ENCODE measurements at places on chromosomes 3 and 15.

DNA sequence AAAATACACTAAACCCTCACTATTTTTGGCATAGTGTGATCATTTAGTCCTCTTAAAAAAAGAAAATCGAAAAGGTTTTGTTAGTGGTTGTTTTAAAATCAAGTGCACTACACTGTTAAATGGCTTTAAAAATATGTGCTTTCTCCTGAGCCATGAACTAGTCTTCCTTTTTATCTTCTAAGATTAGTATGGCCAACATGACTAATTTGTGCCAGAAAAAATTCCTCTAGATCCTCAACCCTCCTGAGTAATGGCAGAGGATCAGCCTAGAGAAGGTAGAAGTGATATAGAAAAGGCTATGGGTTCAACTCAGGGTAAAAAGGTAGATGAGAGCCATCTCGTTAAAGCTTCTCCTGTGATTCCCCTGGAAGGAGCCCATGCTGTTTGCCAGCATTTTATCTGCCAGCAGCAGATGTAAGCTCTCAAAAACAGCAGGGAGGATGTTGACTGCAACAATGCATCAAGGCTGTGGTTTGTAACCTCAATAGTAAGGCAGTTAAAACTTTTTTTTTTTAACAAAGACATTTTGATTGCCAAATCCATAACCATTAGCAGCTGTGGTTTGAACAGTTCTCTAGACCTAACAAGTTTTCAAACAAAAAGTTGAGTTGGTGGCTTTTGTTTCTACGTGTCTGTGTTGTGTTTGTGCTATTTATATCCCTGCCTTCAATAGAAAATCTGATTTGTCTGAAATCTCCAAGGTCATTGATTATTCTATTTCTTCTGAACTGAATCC lies 30.2 kb upstream of the ZNF609 start:
- DNase-seq: peak; percentile 3

- no peak for DNase-seq
These were observed 58.8 kb downstream of the ITPR1 start for GRCh38 chr3:4551794-4552442.

DNA sequence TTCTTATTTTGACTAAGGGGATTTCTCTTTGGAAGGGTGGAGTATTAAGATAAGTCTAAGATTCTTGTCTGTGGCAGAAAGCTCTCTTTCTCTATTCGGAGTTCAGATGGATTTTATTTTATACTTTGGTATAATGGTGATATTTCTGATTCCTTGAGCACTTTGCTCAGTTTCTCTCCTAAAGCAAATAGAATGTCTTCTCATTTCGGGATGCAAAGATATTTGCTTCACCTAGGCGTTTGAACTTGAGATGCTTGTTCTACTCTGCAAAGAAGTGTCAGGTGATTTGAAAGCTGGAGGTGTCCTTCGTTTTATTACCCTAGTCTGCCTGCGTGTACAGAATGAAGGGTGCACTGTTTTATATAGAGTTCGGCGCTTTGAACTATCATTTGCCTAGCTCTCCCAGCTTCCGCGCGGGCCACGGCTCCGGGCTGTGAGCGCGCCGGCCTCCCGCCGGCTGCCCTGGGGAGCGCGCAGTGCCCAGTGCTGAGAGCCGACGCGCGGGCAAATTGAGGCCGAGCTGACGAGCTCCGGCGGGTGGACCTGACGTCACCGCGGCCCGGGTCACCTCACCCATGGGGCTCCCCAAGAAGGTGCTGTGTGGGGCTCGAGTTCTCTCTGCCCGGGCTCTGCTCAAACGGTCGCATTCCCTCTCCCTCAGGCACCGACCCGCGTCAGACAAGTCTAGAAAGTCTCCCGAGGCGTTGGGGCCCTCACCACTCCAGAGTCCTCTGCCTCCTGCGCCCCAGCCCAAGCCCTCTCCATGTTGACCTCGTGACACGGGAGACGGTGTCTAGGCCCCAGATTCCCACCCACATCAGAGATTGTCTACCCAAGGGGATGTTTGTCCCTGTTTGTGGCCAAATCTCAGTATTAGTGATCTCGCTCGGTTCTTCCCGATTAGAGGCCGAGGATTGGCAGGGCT lies 7.5 kb downstream of the SOX2 start:
- no peak for DNase-seq

GRCh38 chr15:53837263-53837662 lies 77.8 kb upstream of the WDR72 start:
- no peak for DNase-seq

DNA sequence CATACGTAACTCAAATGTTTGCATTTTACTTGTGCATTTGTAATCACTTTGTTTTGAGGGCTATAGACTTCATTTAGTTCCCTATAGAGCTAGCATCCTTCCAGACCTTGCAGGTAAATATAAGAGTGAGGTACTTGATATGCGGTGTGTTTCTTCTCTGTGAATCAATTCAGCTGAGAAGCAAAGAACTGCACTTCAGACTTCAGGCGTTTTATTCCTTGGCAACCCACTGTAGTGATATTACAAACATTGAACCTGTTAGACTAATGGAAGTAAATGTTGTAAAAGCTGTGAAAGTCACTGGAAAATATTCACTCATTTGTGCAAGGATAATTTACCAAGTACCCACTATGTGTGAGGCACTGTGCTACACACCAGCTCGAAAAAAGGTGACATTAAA lies 94.1 kb upstream of the CHL1 start:
- DNase-seq: no peak

DNA sequence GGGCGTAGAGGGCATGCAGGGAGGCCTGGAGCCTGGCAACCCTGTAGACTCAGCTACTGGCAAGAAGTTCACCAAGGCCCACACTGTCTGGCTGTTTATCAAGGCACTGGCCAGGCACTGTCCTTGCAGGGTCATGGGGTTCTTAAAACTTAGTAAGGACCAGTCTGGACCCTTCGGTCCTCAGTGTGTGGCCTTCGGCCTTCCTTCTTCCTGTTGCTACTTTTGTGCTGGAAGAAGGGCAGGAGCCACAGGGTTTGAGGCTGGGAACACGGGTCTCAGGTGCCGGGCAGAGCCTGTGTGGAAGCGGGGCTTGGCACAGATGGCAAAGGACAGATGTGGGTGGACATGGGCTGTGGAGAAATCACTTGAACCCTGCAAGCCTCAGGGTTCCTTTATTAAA lies 76.6 kb downstream of the SNRK start:
- DNase-seq: no peak

DNA sequence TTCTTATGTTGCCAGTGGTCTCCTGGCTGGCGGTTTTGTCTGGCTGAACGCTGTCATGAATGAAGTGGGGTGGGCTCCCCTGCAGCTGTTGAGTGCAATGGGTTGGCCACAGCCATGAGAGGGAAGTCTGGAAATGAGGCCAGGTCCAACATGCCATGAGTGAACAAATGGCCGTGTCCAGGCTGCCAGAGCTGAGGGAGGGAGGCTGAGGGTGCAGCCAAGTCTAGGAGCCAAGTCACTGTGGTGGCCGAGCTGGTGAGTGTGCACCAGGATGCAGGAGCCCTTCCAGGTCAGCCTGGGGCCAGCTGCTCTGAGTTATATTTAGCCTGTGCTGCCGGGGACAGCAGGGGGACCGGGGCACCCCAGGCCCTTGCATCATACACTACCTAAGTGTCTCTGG lies 24.7 kb upstream of the PRR23E start:
- no peak for DNase-seq

DNA sequence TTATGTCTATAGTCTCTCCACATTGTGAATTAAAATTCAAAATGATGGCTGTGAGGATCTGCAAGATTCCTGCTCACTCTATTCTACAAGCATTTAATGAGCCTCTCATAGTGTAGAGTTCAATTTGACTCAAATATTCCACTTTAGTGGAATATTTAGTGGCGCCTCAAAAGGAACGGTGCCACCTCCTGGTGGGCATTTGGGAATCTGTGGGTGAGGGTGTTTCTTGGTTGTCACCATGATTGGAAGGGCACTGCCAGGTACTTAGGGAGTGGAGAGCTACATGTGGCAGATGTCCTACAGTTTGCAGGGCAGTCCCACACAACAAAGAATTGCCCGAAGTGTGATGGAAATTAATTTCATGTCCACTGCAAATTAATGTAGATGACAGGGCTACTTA lies 21.5 kb upstream of the KCNMB3 start:
- DNase-seq: no peak

- DNase-seq: no peak
These were observed 23.0 kb downstream of the HACL1 start for GRCh38 chr3:15578289-15578867.

DNA sequence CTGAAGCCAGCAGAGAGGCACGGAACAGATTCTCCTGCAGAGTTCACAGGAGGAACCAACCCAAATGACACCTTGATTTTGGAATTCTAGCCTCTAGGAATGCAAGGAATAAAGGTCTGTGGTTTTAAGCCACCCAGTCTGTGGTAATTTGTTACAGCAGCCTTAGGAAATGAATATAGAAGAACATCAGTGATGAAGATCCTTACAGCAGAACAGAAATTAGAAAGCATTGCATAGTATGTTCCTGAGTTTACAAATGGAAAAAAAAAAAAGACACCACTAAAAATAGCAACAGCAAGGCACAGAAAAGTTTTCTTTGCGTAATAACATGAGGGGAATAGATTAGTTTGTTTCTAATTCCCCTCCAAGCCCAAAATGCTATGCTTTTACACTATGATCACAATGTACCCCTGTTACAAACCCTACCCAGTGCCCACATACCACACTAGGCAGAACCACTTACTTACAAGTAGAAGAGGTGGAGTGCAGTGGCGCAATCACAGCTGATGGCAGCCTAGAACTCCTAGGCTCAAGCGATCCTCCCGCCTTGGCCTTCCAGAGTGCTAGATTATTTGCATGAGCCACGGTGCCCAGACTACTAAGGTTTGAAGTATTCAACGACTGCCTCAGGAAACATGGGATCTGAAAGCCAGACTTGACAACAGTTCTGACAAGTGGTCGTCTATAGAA lies 84.3 kb downstream of the SHQ1 start:
- no peak for DNase-seq

DNA sequence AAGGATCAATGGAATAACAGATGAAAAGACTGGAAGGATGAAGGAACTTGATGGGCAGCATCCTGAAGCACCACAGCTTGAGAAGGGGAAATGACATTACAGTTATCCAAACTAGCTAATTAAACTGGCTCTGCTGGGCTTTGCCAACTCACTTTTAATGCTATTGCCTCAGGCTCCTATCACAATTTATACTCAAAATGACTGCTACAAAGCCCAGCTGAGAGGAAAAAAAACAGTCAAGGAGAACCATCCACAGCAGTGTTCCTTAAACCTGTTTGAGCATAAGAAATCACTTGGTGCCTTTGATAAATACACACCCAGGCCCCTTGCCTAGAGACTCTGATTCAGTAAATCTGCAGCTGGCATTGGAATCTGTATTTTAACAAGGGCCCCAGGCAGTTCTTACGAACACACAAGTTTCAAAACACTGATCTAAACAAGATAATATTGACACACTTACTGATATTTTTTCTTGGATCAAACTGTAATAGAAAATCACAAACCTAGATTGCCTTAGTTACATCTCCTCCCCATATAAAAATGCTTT lies 85.8 kb downstream of the MB21D2 start:
- DNase-seq: no peak

- no peak for DNase-seq
These were observed 32.4 kb downstream of the SELENOT start for GRCh38 chr3:150635526-150635925.

GRCh38 chr3:24160424-24161095 lies 215.5 kb downstream of the NR1D2 start:
- no peak for DNase-seq

DNA sequence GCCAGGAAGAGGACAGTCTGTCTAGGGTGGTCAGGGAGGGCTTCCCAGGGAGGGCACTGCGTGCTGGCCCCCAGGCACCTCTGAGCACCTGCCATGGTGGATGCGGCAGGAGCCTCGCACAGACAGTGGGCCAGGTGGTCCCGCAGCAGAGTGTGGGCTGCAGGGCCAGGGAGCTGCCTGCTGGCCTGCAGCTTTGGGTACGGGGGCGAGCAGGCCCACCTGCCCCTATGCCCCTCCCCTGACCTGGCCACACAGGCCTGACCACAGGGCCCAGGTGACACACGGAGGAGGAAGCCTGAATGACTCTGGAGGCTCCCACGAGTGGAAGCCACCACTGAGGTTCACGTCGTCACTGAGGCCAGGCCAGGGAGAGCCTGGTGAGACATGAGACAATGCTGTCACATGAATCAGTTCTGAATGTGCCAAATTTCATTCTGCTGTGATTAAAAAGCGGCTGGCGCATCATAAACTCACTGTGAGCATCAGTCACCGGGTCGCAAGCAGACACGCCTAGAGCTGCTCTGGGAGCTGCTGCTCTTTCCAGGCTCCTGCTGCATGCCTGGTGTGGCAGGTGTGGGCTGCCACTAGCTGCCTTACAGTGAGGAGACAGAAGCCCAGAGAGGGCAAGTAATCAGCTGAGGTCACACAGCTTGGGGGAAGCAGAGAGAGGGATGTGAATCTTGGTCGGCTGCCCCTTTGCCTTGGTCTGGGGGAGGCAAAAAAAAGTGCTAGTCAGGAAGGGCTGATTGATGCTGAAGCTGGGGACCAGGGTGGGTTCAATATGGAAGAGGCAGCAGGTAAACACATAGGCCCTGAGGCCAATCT lies 39.5 kb upstream of the IQSEC1 start:
- DNase-seq: no peak

DNA sequence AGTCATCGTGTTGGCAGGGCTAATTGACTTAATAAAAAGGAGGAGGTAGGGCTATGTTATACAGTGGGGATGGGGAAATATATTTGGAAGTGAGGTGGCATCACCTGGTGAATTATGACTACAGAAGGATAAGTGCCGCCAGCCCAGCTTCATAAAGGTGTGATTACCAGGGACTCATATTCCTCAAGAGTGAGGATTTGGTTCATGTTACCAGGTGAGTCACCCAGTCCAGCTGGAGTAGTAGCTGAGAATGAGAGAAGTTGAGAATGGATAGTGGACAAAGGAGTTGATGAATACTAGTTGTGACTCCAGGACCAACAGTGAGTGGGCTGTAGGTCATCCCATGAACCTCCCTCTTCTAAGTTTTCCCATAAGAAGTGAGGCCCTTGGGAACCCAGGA lies 143.0 kb upstream of the GALNT15 start:
- no peak for DNase-seq

DNA sequence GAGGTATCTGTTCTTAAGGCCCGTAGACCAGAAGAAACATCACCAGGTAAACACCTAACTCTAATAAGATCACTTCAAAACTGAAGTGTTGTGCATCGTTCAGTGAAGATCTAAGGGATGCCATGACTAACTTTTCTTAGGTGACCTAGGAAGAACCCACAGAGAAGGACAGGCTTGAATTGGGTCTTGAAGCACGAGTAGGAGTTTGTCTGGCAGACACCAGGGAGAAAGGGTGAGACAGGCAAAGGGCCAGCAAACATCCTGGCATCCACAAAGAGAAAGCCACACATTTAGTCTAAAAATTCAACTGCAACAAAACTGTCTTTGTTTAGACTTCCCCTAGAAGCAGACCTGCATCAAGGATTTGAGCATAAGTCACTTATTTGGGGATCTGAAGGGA lies 15.5 kb upstream of the CMTM8 start:
- DNase-seq: no peak

GRCh38 chr3:162338514-162338913 lies 841.9 kb downstream of the OTOL1 start:
- no peak for DNase-seq
